ENCODE measurements at places on chromosomes 11 and 22.

- no peak for DNase-seq
Observed at GRCh38 chr11:19770277-19770676, 57.6 kb downstream of the NAV2 start.

DNA sequence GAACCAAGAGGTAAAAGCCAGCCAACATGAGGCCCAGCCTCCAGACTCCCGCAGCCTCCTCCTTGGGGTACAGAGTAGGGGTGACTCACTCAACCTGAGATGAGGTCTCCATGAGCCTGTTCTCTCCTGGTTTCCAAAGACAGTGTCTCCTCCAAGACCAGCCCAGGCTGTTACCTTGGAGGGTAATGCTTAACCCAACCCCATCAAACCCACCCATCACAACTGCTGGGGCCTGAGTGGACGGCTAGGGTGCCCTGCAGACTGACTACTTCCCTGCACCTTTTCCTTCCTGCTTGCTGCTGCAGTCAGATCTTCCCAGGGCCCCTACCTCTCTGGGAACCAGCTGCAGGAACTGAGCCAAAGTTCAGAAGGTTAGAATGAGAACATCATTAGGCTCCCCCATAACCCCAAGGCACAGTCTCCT is 5.1 kb upstream of the NOL12 start:
- DNase-seq = no peak

DNA sequence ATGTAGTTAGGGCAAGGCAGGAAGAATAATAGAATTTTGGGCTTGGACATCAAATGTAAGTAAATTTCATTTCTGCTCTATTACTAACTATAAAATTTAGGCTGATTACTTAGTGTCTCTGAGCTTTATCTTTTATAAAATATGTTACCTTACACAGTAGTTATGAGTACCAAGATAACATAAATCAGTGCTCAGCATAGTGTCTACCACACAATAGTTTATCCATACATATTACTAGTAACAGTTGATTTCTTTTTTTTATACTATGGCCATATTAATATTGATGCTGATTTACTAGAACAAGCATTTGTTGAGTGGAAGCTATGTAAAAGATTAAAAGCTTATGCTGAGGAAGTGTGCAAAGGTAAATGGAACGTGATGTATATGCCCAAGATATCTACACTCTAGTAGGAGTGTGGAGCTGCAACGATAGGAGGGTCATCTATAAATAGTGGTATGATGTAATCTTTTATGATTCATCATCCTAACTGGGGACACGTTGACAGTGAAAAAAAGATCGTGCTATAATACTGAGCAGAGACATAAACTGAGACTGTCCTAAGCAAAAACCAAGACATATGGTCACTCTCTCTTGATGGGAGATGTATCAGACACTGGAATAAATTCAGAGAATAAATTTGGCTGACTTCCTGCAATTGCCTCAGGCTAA is 8.7 kb upstream of the SLC5A12 start:
- no peak for DNase-seq

- DNase-seq = peak; percentile 91
Observed at GRCh38 chr22:45268958-45269844, 15.5 kb upstream of the UPK3A start.

Data from naive thymus-derived CD8-positive, alpha-beta T cell (primary cell).